ENCODE measurements at places on chromosomes 12 and 14.

GRCh38 chr12:87311206-87311605 lies 718.0 kb downstream of the C12orf50 start:
- DNase-seq, result no peak

DNA sequence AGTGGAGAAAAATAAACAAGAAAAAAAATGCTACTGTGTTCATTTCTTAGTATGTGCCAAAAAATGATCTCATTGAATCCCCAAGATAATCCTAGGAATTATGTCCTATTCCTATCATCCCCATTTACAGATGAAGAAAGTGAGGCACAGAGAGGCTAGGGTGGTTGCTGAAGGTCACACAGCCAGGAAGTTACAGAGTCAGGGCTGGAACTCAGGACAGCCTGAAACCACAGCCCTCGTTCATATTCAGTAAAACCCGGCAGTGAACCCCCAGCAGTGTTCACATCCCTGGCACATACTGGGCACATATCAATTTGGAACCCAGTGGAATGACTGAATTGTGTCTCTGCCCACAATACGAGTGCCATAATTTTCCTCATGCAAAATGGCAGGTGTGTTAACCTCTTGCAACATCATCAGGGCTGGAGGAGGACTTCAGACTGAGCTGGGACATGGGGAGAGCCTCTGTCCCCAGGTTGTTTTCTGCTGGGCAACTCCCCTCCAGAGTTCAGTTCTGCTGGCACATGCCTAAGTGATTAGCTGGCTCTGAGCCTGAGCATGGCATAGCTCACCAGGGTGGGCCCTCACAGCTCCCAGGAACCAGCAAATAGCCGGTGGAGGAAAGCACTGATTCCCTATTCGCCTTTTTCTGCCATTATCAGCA lies 2.0 kb upstream of the PPP1CC start:
- DNase-seq, result no peak

- DNase-seq, result peak; percentile 91
Measured at GRCh38 chr12:53452159-53453077, 516 bp downstream of the PCBP2 start.

- no peak for DNase-seq
Measured at GRCh38 chr14:102359341-102359740, 3.3 kb downstream of the CINP start.

DNA sequence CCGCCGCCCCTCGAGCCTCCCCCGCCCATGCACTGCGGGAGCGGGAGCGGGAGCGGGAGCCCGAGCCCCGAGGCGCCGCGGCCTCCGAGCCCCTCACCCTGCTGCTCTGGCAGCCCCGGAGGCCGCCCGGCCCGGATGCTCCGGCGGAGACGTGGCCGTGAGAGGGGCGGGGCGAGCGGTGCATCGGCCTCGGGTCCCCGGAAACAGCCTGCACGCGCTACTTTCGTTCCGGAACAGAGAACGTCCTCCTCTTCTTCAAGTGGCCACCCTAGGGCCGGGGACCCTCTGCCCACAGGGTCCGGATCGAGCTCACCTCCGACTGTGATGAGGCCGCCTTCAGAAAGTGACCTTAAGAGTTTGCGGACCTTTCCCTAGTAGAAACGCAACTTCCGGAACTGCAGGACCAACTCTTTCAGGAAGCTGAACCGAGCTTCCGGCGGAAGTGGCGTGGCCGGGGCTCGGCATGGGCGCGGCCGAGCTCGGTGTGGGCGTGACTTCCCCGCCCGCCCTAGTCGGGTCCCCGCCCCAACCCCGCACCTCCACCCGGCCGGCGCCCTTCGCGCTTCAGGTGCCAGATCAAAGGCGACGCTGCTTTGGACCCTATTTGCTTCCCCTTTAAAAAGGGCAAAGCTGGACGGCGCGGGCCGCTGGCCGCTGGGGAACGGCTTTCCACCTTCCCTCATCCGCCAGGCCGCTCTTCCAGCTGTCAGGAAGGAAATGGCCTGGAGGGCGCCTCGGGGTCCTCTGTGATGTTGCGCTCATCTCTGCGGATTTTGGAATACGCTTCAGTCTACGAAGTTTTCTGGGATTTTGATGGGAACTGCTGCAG lies at the start of gene GOLGA3:
TSS of gene GOLGA3 (minus strand) at position 164 of the 829 bp plus-strand sequence. CDS start 6,741 bp downstream, outside the sequence.
- DNase-seq, result peak; percentile 94

Measured in fibroblast of gingiva (primary cell).